ENCODE measurements at places on chromosomes 2 and 18.
A peak's percentile ranks its signal among the peaks of the same experiment; 100 is the strongest.

GRCh38 chr18:30987467-30988241 is 54.9 kb downstream of the DSC3 start:
- DNase-seq, result no peak

DNA sequence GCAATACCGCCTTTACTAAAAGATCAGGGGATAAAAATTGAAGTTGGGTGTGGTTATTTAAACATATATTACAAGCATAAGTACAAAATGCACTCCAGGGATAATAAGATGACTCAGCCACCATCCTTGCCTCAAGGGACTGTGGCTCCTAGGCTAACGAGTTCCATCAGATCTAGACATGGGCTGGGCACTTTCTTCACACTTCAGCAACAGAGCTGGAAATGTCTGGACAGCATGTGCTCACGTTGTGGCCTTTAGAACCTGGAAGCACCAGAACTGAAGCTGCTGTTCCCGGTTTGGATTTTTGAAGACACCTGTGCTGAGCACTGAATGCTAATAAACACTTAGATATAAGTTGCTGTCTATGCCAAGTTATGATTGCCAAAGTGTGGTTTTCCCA is 384.2 kb upstream of the SALL3 start:
- DNase-seq, result no peak

DNA sequence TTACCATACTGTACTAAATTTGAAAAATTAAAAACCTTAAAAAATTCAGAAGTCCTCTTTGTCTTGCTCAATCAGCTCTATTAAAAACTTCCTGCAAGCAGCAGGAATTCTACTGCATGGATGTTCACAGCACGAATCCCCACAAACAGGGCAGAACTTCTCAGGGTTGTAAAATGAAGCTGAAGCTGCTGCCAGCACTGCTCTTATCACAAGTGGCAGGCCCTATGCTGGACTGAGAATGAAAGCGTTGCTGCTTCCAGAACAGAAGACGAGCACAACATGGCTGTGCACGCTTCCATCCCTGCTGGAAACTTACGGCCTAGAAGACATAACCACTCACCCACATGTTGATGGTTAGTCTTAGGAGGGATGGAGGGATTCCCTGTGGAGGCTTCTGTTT is 134.0 kb downstream of the RAB3GAP1 start:
- peak; percentile 60 for DNase-seq

DNA sequence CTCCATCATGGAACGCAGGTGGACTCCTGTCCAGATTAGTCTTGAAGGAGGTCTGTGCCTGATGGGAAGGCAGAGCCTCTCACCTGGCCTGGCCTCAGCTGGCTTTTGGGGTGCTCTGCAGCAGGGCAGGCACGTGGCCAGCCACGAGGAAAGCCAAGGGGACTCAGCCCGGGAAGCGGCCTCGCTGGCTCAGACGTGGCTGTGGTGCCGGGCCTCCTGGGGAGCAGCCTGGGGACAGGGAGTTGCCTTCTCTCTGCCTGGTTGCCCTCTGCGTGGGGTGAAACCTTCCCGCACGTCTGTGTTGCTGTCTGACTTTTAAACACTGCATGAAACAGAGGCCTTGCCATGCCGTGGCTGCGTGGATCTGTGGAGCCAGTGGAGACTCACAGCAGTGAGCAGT is 45.0 kb downstream of the RTP5 start:
- DNase-seq, result no peak

DNA sequence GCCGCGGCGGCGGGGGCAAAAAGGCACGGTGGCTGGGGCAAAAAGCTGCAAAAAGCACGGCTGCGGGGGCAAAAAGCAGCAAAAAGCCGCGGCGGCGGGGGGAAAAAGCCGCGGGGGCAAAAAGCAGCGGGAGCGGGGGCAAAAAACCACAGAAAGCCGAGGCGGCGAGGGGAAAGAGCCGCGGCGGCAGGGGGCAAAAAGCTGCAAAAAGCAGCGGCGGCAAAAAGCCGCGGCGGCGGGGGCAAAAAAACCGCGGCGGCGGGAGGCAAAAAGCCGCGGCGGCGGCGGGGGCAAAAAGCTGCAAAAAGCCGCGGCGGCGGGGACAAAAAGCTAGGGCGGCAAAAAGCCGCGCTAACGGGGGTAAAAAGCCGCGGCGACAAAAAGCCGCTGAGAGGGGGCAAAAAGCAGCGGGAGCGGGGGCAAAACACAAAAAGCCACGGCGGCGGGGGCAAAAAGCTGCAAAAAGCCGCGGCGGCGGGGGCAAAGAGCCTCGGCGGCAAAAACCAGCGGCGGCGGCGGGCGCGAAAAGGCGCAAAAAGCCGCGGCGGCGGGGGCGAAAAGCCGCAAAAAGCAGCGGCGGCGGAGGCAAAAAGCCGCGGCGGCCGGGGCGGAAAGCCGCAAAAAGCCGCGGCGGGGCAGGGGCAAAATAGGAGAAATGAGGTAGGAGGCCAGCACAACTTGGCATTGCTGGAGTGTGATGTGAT is 123.4 kb downstream of the ANKRD30BL start:
- no peak for DNase-seq

- peak; percentile 80 for DNase-seq
These were observed 97.9 kb upstream of the DLX2 start for GRCh38 chr2:172200495-172201085.

GRCh38 chr2:8568543-8569302 is 113.1 kb upstream of the ID2 start:
- no peak for DNase-seq

DNA sequence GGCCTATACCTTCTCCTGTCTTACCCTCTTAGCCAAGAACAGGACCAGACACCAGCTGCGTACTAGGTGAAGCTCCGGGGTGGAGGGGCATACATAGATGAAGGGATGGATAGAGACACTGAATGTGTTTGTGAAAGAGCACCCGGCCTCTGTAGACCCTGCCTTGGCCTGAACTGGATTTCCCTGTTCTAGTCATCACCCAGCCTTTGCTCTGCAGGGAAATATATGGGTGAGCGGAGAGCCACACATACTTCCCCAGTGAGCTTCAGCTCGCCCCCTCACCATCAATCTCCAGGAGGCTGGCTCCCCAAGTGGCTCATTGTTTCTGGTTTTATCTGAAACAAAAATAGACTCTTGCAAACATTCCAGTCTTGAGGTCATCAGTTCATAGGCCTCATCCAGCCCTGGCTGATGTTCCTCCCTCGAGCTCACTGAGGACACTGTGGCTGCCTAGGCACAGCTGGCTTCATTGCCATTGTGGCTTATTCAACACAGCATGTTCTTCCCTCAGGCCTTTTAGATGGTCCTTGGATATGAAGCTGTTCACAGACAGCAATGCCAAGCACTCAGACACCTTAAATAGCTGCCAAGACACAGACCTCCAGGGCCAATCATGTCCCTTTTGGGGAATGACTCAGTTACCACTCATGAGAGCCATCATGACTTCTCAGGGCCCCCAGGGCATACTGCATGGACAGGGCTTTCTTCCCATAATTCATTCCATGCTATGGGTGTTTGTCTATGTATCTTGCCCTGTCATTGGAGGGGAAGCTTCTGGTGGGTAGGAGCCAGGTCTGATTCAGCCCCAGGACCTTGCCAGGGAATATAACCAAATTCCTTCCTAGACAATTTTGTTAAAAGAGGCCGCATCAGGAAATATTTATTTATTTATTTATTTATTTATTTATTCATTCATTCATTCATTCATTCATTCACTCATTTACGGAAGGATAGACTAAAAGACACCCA is 82.4 kb downstream of the TTC32 start:
- DNase-seq, result peak; percentile 64

GRCh38 chr18:45456090-45457021 is 158.9 kb upstream of the SLC14A2 start:
- peak; percentile 5 for DNase-seq

- peak; percentile 79 for DNase-seq
These were observed 73.4 kb downstream of the CDCA7 start for GRCh38 chr2:173427887-173428668.

DNA sequence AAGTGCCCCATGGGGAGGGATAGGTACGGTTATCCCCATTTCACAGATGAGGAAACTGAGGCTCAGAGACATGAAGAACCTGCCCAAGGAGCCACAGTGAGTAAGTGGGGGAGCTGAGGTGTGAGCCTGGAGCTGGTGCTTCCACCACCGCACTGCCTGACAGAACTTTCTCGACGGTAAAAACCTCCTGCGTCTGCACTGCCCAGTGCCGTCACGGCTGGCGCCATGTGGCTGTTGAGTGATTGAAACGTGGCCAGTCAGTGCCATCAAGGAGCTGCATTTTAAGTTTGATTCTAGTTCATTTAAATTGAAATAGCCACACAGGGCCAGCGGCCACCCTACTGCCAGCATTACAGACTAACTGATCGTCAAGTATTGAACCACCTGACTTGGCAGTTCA is 217.1 kb downstream of the AGAP1 start:
- no peak for DNase-seq

DNA sequence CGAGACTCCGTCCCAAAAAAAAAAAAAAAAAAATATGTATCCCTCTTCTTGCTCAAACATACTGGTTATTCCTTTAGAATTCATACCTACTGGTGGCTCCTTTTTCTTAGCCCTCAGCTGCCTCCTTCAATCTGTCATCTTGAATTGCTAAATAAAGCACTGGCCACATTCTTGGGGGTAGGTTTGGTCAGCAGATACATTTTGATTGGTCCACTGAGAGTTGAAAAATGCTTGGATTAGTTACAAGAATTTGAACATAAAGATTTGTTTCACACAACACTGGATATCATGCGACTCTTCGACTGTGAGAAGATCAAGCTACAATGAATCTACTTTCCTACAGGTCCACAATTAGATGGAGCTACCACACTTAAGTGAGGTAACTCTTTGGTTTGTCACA is 906.1 kb upstream of the SLC39A10 start:
- no peak for DNase-seq

DNA sequence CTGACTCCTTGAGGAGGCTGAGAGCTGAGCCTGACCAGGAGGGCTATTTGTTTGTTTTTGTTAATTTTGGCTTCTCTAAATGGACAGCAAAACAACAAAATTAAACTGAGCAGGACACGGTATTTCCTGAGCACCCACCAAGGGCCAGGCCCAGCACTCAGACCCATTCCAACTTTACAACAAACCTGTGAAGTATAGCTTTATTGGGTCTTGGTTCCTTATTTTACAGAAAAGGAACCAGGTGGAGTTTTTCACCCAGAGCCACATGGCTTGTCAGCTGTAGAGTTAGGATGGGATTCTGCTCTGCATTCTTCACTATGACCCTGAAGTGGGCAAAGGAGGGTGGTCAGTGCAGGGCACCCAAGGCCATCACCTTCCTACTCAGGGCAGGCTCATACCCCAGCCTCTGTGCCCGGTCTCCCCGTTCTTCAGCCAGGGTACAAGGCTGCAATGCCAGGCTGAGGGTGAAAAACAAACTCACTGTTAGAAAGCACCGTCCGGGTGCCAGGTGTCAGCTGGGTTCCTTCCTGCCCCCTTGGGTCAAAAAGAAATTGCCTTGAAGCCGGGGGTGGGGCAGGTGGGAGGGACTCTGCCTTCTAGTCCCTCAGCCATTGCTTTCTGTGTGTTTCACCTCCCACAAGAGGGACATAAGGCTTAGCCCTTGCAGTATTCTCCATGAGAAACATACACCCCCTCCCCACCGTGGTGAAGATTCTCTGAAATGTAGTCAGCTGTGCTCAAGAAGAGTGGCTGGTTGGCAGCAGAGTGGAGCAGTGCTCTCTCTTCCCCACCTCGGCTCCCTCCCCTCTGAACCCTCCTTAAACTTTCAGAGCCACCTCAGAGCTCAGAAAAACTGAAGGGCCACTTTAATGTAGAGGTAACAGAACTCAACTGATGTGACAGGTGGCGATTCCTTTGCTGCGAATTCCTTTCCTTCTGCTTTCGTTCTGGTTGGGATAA is 2.2 kb downstream of the PSD4 start:
- DNase-seq, result no peak

GRCh38 chr18:44848644-44849335 is 168.1 kb downstream of the SETBP1 start:
- peak; percentile 58 for DNase-seq

DNA sequence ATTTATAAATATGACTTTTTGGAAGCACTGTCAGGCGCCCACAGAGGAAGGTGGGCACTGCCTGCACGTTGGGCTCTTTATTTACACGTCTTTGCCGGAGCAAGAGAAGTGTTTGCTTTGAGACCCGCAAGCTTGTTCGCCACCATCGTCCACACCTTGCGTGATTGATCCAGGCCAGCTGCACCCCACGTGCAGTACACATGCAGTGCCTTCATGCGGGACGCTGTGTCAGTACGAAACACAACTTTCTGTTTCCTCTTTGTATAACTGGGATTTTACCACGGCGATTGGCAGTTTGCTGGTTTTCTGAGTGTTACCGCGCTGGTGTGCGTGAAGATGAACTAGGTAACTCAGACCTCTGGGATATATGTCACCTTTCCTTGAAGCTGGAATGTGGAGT is 571.0 kb upstream of the SALL3 start:
- DNase-seq, result no peak

GRCh38 chr2:11663427-11663826 is 6.6 kb downstream of the NTSR2 start:
- peak; percentile 19 for DNase-seq

DNA sequence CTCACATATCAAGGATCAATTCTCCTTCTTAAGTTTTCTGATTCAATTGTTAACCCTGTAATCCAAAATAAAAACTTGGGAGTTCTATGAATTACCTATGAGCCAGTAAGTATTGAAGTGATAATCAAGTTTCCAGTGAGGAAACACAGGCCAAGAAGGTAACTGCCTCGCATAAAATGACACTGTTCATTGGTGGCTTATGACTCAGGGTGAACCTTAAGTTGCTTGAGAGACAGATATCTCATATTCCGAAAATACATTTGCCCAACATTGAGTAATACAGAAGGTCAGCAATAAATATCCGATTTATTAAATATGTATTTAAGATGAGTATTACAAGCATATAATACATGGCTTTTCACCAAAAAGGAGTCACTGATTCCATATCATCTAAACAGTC is 31.9 kb downstream of the PSME4 start:
- DNase-seq, result no peak

DNA sequence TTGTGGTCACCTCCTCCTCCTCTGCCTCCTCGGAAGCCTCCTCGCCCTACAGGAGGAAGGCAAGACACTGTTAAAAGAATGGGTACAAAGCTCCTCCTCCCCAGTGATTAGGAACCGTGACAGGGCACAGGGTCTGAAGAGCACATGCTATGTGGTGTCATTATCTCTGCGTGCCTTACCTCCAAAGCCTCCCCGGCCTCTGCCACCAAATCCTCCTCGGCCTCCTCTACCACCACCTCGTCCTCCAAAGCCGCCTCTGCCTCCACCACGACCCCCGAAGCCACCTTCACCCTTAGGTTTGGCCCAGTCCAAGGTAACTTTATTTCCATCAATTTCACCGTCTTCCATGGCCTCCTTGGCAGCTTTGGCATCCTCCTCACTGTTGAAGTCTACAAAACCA is 9.1 kb downstream of the NCL start:
- no peak for DNase-seq

GRCh38 chr2:172489681-172490080 is 62.3 kb downstream of the ITGA6 start:
- peak; percentile 33 for DNase-seq

GRCh38 chr2:125630377-125630776 is 1025.6 kb upstream of the GYPC start:
- no peak for DNase-seq

GRCh38 chr2:104402825-104403224 is 451.1 kb upstream of the POU3F3 start:
- no peak for DNase-seq
